ENCODE measurements at places on chromosomes 13 and 19. TPM values are rescaled to one million over a fixed set of nuclear protein-coding genes. Genes with fewer than 3 reads are reported as not detected.

DNA sequence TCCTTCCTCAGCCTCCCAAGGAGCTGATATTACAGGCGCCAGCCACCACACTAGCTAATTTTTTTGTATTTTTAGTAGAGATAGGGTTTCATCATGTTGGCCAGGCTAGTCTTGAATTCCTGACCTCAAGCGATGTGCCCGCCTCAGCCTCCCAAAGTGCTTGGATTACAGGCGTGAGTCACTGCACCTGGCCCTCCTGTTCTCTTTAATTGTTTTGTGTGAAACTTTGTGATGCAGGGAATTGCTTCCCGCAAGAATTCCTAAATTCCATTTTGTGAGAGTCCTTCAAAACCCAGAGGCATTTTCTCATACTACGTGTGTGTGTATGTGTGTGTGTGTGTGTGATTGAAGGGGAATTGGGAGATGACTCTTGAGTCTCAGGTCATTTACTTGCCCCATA, 65.0 kb upstream of the ZNF835 start:
- no peak for DNase-seq

Gene SELENOW
- 404 TPM for total RNA-seq

Gene NANOS3
- not detected for total RNA-seq

Gene CADM4
- total RNA-seq = 6.6 TPM

DNA sequence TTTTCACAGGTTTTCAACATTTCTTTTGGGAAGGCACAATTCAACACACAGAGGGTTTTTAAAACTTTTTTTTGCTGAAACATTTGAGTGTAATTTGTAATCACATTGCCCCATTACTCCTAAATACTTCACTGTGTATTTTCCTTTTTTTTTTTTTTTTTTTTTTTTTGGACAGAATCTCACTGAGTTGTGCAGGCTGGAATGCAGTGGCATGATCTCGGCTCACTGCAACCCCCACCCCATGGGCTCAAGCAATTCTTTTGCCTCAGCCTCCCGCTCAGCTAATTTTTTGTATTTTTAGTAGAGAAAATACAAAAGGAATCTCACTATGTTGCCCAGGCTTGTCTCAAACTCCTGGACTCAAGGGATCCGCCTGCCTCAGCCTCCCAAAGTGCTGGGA, 14.8 kb upstream of the DNAJC15 start:
- DNase-seq = no peak

DNA sequence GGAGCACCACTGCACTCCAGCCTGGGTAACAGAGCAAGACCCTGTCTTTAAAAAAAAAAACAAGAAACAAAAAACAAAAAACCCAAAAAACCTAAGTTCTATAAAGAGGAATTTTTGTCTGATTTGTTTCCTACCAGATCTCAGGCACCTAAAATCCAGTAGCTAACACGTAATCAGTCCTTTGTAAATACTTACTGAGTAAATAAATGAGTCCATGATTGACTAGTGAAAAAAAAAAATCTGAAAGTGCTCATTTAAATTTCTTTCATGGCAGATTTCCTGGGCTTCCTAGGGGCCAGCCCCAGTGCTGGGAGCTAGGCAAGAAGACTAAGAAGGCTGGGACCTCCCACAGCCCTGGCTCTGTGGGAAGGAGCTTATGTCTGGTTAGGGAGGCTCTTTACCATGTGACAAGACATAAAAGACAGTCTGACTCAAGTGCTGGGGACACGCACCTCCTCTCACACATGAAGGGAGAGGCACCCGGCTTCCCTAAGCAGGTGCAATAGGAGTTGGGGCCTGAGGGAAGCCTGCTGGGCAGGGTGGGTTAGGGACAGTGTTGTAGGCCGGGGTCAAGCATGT, 22.5 kb downstream of the LIG1 start:
- DNase-seq = no peak

GRCh38 chr13:63514886-63515285, 2099.2 kb upstream of the PCDH20 start:
- DNase-seq = no peak

- DNase-seq = no peak
Measured at GRCh38 chr13:114200399-114200911, 21.4 kb downstream of the CFAP97D2 start.

Gene KLK4
- total RNA-seq = not detected

DNA sequence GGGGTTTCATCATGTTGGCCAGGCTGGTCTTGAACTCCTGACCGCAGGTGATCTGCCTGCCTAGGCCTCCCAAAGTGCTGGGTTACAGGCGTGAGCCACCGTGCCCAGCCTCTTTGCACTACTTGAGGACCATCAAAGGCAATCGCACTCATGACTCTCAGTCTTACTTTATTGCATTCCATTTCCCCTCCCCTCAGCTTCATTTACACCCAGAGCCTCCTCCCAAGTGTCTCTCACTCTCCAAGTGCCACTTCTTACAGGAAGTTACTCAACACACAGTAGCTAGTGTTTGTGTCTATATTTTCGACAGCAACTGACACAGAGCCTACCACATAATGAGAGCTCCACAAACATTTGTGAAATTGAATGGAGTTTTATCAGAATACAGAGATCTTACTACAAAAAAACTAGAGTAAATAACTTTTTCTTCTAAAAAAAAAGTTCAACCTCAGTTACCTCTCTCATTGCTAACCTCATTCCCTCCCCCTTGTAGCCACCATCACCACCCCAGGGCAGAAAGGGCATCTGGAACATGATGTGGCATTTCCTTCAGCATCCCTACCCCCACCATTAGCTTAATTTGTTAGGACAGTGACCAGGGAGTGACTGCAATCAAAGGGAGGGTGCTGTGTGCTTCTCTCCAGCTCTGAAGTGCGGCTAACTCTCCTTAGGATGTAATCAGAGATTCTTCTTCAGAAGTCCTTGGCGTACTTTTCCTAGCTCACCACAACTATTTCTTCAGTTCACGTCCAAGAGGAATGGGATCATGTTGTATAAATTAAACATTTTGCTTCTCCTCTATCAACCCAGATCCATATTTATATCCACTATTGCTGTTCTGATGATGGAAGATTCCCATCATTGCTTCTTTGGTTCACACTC, 17.0 kb upstream of the RUBCNL start:
- DNase-seq = no peak

DNA sequence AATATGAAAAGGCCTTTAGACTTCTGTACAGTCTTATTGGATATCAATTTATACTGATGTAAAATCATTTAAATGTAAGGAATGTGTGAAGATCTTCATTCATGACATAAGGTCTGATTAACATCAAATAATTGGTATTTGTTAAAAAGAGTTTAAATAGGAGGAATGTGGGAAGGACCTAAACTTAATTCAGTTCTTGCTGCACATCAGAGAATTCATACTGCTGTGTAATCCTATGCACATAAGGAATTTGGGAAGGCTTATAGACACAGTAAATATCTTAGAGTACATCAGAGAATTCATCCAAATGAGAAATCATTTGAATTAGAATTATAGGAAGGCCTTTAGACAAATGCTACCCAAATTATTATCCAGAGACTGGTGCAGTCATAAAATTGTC, 21.7 kb downstream of the ZNF283 start:
- no peak for DNase-seq

DNA sequence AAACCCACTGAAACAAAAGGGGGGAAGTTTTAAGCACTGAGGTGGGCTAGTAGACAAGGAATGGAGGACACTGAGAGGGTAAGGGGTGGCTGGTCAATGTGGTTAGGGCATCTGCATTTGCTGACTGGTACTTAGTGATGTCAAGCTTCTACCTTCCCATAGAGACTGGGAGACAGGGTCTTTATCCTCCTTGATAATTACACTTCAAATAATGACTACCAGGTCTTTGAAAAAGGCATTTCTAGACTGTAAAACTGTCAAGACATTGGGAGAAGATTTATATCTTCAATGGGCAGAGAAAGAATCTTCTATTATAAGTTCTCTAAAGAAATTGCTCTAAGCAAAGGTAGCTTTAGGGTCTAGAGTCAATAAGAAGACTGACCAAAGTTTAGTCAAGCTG, 1490.8 kb upstream of the PCDH20 start:
- DNase-seq = no peak

GRCh38 chr13:85693889-85694511, 105.2 kb downstream of the SLITRK6 start:
- no peak for DNase-seq

- DNase-seq = no peak
Measured at GRCh38 chr13:19845758-19846157, 17.7 kb downstream of the ZMYM5 start.

Gene PPP1R13L
- total RNA-seq = 108 TPM
